ENCODE measurements at places on chromosomes 11 and 22.

- DNase-seq, result peak; percentile 57
Observed at GRCh38 chr11:76236092-76236999, 30.0 kb upstream of the WNT11 start.

GRCh38 chr11:14544611-14545010, 24.4 kb upstream of the PSMA1 start:
- no peak for DNase-seq

DNA sequence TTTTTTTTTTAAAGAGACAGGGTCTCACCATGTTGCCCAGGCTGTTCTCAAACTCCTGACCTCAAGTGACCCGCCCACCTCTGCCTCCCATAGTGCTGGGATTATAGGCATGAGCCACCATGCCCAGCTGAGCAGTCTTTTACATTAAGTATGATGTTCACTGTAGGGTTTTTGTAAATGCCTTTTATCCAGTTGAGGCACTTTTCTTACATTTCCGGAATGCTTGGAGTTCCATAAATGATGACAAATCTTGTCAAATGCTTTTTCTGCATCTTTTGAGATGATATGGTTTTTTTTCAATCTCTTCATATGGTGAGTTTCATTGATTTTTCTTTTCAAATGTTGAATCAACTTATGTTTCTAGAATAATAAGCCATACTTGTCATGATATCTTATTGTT, 29.4 kb upstream of the CTTN start:
- DNase-seq, result no peak

- peak; percentile 76 for DNase-seq
Observed at GRCh38 chr11:12235947-12236743, 125.8 kb downstream of the MICAL2 start.

- DNase-seq, result no peak
Observed at GRCh38 chr22:26339755-26340154, 89.3 kb upstream of the ASPHD2 start.

DNA sequence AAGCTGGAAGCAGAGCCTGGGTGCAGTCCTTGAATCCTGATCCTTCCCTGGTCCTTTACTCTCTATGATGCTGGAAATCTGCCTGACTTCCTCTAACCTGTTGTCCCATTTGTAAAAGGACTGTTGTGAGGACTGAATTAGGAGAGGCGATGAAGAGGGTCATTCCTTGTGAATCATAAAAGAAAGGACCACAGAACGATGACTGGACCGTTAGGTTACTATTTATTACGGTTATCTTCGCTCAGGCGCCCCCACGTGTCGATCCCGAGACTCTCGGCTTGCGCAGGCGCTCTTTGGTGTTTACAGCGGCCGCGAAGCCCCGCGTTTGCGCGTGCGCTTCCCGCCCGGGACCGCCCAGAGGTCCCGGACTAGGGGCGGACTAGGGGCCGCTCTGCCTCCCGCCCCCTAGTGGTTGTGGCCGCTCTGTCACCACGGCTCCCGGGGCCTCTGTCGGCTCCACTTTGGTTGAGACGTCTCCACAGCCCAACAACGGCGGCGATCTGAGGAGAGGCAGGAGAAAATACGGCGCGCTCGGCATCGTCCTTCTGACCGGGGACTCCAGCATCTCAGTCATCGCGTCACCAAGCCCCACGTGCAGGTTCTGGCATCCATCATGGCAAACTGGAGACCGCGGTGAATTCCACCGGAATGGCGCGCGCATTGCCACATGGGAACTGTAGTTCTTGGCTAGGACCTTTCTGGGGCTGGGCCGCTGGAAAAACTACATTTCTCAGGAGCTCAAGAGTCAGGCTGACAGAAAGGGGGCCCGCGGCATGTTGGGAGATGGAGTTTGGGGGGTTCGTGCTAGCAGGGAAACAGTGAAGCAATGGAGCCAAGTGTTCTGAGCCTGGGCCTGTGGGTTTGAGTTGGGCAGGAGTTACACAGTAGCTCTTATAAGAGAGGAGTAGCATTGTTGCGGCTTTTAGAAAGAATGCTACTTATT, at the start of gene STARD10:
TSS of gene STARD10 (minus strand) at position 623 of the 943 bp plus-strand sequence. CDS start 12,866 bp downstream, outside the sequence.
- DNase-seq, result peak; percentile 94

- DNase-seq, result no peak
Observed at GRCh38 chr11:69598147-69598546, 42.8 kb upstream of the CCND1 start.

DNA sequence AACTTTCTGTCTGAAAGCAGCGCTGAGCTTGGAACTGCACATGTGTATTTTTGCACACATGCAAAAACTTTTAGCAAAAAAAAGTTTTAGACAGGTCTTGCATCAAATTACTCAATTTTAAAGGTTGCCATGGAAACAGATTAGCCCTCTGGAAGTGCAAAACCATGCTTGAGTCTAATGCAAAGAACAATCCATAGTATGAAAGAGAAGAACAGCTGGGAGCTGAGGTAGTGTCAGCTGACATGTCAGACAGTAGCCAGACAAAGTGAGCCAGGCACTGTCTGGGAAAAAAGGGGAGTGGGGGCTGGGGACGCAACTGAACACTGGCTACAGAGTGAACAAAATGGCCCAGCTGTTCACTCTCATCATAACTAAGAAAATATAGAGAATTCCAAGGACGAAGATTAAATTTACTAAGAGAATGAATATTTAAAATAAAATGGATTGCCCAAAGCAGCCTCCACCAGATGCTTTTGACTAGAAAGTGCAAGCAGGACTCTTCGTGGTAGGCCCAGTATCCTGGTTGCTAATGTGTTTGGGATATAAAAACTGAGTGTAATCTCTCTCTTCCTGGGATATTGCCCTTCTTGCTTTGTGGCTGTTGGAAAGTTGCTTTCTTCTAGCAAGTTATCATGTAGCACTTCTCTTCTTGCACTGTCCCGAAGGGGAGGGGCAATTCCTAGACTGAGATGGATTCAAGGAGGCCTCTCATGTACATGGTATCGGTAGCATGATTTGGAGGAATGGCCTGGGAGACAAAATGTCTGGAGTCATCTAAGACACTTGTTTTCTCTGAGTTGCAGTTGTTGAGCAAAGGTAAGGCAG, 434.1 kb upstream of the FAT3 start:
- no peak for DNase-seq

GRCh38 chr11:122853261-122853660, 15.0 kb downstream of the CRTAM start:
- DNase-seq, result no peak

DNA sequence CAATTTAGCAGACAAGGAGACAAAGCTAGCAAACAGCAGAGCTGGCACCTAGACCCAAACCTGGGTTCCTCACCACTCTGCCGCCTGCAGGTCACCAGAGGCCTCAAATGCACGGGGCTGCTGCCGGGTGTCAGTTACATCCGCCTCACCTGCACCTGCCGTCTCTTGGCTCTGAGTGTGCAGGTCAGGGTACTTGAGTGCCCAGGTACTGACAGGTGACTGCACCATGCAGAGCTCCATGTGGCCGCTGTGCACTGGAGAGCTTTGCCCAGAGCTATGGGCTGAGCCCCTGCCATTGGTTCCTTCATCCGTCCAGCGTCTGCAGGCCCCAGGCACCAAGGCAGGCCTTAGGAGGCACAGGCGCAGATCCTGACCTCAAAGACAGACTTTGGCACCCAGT, 35.0 kb downstream of the PDGFB start:
- no peak for DNase-seq

DNA sequence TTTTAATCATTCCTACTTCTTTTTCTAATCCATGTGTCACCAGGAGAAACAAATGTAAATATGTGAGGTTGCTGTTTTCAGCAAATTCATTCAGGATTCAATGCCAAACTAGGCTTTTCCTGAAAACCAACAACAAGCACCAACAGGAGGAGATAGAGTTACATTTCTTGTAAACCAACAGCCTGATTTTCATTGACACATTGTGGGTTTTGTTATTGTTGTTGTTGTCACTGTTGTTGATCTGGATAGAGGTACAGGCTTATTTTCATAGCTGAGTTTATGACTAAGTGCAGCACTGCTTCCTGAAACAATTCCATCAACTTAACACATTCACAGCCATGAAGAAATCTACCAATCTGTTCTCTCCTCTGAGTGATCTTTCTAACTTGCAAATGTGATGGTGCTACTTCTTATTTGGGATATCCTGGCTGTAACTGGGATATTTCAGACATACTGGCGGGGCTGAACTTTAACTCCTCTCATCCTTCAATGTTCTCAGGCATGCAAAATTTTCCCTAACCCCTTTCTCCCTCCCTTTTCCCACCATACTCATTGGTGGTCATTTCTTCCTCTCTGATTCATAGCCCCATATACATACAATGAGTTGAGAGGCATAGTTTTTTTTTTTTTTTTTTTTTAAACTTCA, 65.5 kb downstream of the ME3 start:
- DNase-seq, result no peak

GRCh38 chr11:43735961-43736360, 55.4 kb downstream of the HSD17B12 start:
- no peak for DNase-seq

- DNase-seq, result peak; percentile 70
Observed at GRCh38 chr11:64000026-64000739, 13.9 kb downstream of the OTUB1 start.

DNA sequence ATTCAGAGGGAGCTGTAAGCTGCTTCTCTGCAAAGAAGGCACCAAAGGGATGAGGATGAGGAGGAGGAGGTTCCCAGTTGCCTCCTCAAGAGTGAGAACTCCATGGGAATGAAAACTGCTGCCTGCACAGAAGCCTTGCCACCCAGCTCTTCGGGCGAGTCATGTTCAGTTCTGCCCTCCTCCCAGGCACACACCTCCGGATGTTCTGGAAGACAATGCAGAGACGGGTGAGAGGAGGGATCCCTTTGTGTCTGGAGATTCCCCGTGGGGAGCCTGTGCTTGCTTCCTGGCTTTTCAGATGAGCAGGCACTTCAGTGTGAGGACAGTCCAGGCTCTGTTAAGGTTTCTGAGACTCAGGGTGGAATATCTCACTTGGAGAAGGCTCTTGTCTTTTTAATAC, 295.6 kb downstream of the DDX10 start:
- no peak for DNase-seq

DNA sequence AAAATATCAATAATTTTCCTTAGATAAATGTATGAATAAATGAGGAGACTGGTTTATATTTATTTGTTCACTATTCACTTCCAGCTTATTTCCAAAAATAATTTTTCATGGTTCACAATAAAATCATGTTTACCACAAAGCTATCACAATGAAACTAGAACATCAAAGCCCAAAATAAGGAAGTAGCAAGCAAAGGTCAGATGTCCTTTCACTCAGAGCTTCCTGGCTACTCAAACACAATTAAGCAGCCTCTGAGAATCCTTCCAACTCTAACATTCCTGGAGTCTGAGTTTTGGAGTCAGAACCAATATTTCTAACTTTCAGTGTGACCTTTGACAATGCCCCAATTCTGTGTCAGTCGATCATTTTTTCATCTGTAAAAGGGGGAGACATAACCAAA, 527.0 kb downstream of the SOX6 start:
- DNase-seq, result no peak

GRCh38 chr22:37659066-37659896, 758 bp downstream of the PDXP start:
- DNase-seq, result peak; percentile 34

DNA sequence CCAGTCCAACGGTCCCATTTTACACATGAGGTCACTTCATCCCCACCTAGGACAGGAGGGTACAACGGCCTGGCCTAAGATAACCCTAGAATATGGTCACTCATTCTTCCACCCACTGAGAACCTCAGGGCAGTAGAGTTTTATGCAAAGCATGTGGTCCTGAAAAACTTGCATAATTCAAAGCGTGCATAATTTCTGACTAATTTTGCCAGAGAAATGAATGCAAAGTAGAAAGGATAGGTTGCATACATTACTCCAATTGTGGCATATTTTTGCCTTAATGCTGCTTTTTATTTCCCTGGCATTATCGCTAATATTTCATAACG, 32.5 kb upstream of the SLC35C1 start:
- no peak for DNase-seq

DNA sequence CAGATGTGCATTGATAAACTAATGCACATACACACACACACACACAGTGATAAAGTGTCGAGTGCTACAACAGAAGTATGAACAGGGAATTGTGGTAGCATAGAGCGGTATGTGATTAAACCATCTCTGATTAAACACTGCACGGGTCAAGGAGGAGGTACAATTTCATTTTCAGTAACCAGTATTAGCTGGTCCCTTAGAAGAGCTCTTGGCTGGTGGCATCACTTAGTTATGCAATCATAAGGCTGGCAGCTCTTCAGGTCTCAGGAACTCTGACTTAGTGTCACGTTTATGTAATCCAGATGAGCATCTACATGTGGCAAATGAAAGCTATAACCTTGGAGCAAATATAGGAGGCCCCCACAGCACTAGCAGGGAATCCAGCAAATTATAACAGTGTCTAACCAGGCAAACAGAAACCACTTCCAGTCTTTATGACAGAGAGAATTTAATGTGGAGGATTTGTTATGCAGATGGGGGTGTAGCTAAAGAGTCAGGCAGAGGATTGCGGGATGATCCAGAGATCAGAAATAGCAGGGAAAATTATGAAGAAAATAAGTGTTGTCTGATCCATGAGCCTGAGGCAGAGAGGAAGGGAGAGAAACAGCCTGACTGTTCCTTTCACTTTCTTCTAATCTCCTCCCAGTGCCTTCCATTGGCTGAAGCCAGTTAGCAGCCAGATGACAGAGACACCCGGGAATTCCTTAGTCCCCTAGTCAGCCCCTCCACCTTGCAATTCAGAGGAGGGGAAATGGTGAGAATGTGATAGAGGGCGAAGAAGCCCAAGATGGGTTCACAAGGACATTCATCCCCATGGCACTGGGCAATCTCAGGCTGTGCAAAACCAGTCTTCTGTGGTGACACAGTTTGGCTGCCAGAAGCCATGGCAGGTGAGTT, 533.1 kb upstream of the TENM4 start:
- DNase-seq, result no peak

DNA sequence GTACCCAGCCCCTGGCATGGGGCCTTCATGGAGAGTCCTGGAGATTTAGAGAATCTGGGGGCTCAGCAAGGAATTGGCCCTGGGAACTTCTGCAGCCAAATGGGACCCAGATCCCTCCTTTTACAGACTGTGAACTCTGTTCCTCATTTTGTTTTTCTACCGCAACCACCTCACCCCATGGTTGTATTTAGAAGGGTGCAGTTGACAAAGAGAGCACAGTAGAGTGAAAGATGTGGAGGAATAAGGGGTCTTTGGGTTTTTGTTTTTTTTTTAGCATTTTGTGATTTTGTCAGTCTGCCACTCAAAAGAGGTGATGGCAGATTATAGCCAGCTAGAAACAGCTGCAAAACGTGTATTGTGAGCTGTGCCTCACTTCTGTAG, 1.9 kb downstream of the ZNF74 start:
- DNase-seq, result no peak

Measured in stimulated activated naive CD4-positive, alpha-beta T cell (primary cell).